ENCODE measurements at places on chromosomes 12 and 14.

GRCh38 chr14:79021766-79022165, 851.6 kb downstream of the NRXN3 start:
- DNase-seq, result no peak

GRCh38 chr12:131944601-131945251, 5.0 kb upstream of the EP400 start:
- no peak for DNase-seq

- no peak for DNase-seq
These were observed 75.3 kb upstream of the TMPO start for GRCh38 chr12:98439981-98440581.

- no peak for DNase-seq
These were observed 213.0 kb downstream of the MED13L start for GRCh38 chr12:116064493-116064892.
